ENCODE measurements at places on chromosomes 5 and 9.
A peak's percentile ranks its signal among the peaks of the same experiment; 100 is the strongest.

GRCh38 chr9:133612816-133613215 is 3.6 kb upstream of the FAM163B start:
- DNase-seq: no peak

DNA sequence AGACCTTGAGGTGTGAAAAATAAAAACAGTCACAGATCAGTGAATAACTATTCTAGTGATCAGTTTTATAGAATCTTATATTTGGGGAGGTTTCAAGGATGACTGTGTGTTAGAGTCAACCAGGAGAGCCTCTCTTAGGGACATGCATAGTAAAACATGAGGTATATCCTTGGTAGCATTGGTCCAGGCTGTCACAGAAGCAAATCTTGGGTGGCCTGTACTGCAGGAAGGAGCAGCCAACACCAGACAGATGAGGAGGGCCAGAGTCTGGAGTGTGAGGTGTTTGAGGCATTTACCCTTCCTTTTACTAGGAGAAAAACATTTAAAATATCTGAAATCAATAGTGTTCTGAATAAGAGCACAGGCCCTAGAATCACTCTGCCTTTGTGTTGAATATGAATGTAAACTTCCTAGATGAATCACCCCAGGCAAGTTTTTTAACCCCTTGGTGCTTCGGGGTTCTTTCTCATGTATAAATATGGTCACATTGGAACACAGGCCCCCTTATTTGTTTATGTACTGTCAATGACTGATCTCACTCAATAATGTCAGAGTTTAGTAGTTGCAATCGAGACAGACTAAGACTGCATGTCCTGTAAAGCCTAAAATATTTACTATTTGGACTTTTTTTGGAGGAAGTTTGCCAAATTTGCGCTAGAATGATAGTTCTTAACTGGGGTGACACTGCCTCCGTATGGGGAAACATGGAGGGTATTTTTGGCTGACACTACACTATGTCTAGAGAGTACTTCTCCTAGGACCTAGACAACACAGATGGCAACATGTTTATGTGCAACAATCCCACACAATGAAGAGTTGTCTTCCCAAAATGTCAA is 416.5 kb upstream of the POU5F2 start:
- no peak for DNase-seq

DNA sequence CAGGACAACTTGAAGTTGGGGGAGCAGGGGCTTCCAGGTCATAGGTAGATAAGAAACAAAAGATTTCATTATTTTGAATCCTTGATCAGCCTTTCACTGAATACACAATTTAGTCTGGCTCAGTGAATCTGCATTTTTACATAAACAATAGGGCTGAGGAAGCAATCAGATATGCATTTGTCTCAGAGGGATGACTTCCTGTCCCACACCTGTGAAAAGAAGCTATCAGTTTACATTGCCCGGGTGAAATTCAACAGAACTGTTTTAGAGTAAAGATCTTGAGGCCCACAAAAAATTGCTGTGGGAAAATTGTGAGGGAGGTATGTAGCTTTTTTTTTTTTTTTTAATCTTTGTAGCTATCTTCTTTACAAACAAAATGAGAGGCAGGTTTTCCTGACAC is 38.3 kb downstream of the DNAJB5 start:
- no peak for DNase-seq

DNA sequence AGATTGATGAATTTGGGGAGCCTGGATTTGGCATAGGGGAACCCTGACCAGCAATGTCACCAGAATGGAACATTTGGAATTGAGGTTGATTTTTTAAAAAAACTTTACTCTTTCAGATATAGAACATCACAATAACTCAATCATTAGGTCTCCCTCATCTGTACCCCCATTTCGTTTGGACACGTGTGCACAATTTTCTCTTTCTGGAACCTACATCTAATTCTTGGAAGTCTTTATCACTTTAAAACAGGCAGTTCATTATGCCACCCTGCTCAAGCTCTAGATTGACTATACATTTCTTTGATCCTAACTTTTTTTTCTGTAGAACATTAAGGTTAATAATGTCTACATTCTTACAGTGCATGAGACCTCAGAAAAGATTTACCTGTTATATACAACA is 3.7 kb upstream of the SSBP2 start:
- DNase-seq: no peak

DNA sequence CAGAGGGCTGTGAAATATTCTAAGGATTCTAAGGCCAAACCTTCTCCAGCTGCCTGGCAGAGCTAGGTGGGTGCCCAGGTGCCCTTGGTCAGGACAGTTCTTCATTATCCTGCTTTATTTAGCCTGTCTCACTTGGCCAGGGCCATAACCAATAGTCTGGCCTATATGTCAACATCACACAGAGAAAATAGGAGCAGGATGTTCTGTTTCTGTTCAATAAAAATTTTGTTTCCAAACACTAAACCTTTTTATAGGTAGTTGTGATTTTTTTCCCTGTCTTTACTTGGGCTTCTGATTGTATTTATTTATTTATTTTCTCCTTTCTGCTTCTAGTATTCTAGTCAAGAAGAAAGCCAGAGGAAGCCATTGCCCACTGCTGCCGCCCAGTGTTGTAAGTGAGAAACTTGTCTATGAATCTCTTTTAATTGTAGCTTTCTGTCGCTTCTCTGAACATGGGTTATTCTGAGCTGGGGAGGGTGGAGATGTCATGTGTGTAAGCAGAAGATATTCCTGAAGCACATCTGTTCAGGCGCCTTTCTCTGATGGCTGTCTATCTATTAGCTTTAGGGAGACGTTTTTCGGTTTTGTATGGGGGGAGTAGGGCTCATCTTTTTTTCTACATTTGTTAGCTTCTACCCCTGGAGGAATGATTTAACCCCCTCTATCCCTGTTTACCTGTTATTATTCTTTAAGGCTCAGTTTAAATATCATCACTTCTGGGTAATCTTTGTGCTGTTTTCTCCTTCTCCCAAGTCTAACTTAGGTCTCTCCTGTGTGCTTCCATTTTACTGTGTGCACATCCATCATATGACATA is 97.1 kb downstream of the UNC13B start:
- peak; percentile 23 for DNase-seq

GRCh38 chr5:168471785-168472184 is 14.5 kb upstream of the RARS1 start:
- DNase-seq: no peak

DNA sequence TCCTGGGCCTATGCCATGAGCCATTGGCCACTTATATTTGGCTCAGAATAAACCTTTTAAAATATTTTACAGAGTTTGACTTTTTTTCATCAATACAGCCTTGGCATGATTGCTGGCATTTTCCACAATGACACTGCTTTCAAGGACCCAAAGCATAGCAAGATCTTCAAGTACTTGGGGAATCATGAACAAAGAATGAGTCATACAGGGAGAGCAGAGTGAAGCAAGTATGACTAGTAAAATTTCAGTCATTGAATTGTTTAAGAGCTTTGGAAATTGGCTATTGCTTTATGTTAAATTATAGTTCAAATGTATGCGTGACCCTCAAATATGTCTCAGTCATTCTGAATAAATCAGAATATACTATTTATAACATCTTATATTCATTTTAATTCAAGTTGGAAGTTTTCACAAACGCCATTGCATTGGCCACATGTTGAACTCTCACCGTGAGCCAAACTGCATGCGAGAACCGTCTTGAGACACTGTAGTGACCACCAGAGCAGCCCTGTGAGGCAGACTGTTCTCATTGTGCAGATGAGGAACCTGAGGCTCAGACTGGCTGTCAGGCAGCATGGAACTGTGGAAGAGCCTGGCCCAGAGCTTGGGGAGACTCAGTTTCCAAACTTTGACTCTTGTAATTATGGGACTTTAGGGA is 52.9 kb downstream of the GDNF start:
- no peak for DNase-seq

All from activated gamma-delta T cell treated with Interleukin-2 at 50 U/mL for 16 hours (primary cell).